CD4-positive, CD25-positive, alpha-beta regulatory T cell (primary cell): ENCODE measurements at places on chromosomes 7 and 10. TPM values are rescaled to one million over a fixed set of nuclear protein-coding genes. Genes with fewer than 3 reads are reported as not detected.

- DNase-seq: no peak
These were observed 72.5 kb upstream of the CTBP2 start for GRCh38 chr10:125232841-125233240.

DNA sequence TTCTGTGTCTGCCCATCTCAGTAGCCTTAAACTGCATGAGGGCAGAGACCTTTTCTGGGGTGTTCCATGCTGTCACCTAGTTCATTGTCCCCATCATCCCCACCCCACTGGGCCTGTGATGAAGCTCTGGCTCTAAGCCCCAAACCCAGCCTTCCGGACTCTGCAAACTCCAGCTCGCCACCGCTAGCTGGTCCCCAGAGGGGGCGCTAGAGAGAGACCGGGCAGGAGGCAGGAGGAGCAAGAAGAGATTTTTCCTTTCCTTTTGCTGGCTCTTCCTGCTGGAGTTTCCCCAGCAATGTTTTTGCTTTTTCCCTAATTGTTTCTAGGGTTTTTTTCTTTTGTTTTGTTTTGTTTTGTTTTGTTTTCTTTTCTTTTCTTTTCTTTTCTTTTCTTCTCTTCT lies 234.4 kb downstream of the TEX36 start:
- no peak for DNase-seq

GRCh38 chr7:47493976-47494911 lies 87.7 kb downstream of the TNS3 start:
- DNase-seq: no peak

DNA sequence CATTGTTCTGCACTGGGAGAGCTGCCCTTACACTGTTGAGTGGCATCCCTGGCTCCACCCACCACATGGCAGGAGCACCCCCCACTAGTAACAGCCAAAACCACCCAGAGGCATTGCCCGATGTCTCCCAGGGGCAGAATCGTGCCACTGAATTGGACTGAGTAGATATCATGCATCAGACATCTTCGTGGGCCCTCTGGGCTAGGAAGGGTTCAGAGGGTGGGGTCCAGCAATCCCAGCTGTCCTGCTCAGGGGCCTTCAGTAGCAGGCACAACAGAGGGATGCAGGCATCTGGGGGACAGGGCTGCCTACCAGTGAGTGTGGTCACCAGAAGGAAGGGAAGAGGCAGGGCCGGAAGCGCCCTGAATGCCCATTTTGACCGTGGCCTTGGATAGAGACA lies 119.7 kb upstream of the PPP2R2D start:
- DNase-seq: no peak

- DNase-seq: no peak
These were observed 4.0 kb downstream of the VENTX start for GRCh38 chr10:133241501-133242205.

DNA sequence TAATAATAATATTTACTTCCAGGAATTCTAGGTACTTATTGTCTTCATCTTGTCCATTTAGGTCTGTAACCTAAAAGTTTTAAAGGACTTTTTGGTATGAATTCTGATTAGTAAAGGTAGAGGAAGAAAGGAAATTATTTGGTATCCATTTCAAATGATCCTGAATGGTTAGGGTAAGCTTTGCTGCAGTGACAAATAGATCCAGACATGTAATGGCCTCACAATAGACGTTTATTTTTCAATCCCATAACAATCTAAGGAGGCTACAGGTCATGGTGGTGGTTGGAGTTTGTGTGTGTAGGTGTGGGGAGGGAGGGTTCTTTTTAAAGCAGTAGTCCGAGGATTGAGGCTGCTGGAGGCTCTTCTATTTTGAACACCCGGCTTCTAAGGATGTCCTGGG lies 5.3 kb downstream of the FBH1 start:
- DNase-seq: no peak

- no peak for DNase-seq
These were observed 5.7 kb upstream of the HOXA13 start for GRCh38 chr7:27205325-27206280.

GRCh38 chr10:49153115-49153514 lies 19.3 kb upstream of the FAM170B start:
- no peak for DNase-seq

DNA sequence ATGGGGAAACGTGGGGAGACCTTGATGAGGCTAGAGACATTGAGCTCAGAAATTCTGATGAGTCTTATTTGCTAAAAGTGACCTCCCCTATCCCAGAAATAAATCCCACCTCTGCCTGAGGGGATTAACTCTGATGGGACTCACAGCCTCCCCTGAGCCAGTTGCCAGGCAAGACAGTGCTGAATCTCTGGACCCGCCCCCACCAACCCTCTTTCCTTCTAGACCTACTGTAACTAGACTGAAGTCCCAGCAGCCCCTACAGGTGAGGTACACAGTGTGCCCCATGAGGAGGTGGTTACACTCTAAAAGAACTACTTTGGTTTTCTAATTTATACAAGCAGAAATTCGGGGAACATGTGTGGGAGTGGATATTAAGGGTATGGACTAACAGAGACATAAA lies 42.9 kb downstream of the PTPRE start:
- DNase-seq: no peak

DNA sequence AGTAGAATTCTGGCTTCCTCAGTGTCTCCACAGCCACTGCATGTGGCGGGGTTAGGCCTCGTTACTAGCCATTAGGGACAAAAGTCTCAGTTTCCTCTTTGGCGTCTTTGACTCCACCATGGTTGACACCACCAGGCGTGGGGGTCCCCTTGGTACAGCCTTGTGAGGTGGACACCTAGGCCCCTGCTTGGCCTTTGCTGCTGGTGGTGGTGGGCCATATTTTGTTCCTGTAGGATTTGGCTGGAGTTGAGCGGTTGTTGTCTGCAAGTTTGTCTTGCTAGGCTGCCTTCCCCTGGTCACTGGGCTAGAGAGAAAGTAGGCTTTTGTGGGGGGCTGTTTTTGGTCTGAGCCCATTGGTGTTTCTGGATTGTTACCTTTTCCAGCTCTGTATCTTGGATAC lies 272.7 kb downstream of the CAMK1D start:
- DNase-seq: no peak

- DNase-seq: no peak
These were observed 28.1 kb upstream of the UNCX start for GRCh38 chr7:1204460-1205140.

- no peak for DNase-seq
These were observed 237.8 kb downstream of the SEMA3E start for GRCh38 chr7:83410989-83411591.

- DNase-seq: no peak
These were observed 81.8 kb downstream of the SPAG6 start for GRCh38 chr10:22427101-22427500.

- peak; percentile 80 for DNase-seq
These were observed 2.0 kb downstream of the DBNL start for GRCh38 chr7:44046321-44047061.

DNA sequence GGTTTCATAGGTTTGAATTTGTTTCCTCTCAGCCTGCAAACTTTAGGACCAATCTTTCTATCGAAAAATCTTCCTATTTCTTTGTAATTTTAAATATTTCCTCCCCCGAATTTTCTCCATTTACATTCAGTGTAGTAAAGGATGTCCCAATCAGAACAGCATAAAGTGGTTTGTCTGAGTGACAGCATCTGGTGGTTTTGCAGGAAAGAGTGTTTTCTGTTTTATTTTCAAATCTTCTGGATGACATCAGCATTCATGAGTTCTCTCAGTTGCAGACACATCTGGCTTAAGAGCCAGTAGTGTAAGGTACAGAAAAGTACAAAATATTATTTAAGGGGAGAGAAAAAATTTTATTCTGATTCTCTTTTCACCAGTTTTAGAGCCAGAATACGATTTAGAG lies 634.8 kb downstream of the PHTF2 start:
- no peak for DNase-seq

- no peak for DNase-seq
These were observed 9.5 kb downstream of the ANKIB1 start for GRCh38 chr7:92255308-92255707.

DNA sequence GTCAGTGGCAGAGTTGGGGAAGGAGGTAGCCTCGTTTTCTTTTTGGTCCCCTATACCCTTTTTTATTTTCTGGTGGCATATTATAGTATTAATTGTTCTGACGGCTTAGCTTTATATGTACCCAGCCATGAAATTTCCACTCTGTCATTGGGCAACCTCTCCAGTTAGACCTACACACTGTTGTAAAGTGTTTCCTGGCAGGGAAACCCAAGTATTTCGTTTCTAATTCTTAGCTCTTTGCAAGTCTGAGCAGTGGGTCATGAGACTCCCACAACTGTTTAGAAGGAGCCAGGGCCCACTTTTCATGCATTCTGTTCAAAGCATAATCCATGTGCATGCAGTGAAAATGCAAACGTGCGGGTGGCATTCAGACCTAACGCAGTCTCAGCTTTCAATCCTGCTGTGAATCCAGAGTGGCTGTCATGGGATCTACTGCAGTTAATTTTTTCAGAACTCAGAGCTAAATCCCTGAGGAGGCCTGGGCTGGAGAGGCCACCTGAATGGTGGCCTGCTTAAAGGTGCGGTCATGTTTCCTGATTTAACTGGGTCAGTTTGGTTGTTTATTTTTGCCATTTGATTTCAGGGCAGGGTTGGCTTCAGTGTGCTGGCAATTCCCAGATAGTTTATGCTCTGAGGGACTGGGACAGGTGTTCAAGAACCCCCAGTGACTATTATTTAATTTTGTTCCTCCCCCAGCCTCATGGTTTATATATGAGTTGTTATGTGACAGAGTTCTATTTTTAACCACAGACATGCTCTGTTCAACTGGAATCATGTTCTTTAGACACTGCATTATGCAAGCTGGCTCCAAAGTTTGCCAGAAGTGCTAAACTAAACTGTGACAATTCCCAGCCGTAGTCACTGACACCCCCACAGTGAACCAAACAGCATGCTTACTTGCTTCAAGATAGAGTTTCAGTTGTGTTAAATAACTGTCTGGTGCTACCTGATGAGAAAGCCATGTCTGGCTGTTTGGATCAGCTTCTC lies 27.4 kb upstream of the SYPL1 start:
- no peak for DNase-seq

DNA sequence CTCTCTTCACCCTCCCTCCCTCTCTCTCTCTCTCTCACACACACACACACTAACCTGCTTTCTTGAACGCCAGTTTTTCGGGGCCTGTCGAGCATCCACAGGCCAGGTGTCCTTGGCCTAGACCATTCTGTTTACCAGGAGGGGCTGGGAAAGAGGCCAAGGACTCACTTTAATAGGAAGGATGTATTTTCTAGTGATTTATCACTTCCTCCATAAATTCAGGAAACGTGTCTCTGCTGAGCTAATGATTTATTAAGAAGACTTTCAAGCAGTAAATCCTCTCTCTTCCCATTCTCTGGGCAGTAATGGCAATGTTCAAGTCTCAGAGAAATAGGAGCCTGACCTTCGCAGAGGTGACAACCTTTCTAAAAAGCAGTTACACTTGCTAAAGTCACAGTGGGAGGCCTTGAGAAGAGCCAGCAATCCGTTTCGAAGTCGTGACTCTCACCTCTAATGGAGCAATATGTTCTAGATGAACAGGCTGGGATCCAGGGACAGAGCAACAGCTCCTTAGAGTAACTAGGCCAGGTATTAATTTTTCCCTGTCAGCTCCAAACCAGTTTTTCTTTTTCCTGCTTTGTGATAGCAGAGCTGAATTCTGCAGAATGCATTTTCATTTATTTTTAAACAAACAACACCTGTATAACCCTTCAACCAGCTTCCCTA lies 1357.5 kb upstream of the SORCS1 start:
- DNase-seq: no peak

DNA sequence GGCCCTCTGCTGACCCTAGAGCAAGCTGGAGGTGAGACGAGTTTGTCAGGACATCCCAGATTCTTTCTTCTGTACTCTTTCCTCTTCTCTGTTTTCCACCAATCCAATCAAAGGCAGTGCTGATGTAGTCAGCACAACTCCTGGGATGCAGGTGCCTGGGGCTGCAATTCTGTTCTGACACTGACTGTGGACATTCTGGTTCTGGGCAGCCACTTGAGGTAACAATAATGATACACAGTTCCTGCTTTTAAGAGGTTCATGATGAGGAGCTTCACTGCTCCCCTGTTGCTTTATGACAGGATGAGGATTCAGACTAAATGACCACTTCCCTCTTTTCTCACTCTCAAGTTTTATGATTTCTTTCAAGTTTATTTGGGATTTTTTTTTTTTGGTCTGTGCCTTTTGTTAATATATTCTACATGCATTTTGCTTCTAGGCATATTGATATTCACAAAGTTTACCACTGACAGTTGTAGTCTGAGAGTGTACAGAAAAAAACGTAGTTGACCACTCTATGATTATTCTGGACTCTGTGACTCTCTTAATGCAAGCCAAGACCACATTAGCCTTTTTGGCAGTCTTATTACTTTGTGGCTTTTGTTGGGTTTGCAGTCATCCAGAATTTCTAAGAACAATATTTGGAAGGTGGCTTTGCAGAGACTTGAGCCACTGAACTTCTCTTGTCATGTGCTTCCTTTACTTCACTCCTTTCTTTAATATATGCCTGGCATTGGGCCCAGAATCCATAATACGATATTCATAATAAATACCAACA lies 247.6 kb downstream of the AUTS2 start:
- no peak for DNase-seq

DNA sequence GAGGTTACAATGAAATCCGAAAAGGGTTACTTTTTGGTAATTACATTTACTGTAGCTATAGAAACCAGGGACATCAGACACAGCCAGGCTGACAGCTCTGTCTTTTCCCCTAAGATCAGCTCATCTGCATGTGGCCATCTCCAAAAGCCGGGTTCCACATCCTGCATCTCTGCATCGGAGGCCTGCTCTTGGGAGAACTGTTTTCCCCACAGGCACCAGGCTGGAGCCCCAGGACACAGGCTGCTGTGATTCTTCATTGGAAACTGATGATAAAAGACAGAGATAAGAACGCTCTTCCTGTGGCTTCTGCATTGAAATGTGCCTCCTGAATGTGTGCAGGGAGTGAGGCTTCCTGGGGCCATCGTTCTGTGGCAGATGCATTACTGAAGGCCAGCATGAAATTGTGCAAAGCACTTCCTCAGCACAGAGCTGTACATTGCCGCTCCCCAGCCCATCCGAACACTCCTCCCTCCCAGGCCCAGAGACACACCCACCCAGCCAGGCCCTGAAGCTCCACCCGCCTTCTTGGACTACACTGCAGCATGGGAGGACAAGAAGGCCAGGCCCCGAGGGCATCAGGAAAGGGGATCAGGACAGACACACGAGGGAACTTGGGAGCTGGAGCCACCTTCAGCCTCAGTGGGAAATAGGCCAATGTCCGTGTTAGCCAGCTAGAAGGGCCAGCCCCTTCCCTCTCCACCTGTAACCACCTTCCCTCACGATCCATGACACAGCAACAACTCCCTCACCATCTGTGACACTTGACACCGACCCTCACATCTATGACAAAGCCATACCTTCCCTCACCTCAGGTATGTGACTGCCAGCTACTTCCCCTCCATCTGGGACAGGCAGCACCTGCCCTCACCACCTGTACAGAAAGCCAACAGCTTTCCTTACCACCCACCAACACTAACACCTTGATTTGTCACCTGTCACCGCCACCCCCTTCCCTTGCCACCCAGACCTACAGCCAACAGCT lies 113.2 kb downstream of the GRID1 start:
- no peak for DNase-seq

GRCh38 chr7:115582956-115583355 lies 447.6 kb downstream of the TFEC start:
- no peak for DNase-seq

RNLS gene
- total RNA-seq: 1.6 TPM

ASAH2 gene
- 1.6 TPM for total RNA-seq

TMEM139 gene
- 0.91 TPM for total RNA-seq

BMPR1A gene
- total RNA-seq: 8.8 TPM

EXOSC1 gene
- total RNA-seq: 42.2 TPM

THSD7A gene
- total RNA-seq: 0.02 TPM

NRP1 gene
- not detected for total RNA-seq

VGF gene
- not detected for total RNA-seq

HYAL4 gene
- total RNA-seq: not detected

TYW1B gene
- total RNA-seq: 9.8 TPM

OR2A7 gene
- total RNA-seq: 6.0 TPM
